IMR-90 (cell line): ENCODE measurements at places on chromosomes 3 and 15. TPM values are rescaled to one million over a fixed set of nuclear protein-coding genes. Genes with fewer than 3 reads are reported as not detected.

Gene C2CD4B
- total RNA-seq = not detected in 2 replicates

GRCh38 chr3:13138833-13139145, 65.6 kb upstream of the IQSEC1 start:
- no peak for DNase-seq

DNA sequence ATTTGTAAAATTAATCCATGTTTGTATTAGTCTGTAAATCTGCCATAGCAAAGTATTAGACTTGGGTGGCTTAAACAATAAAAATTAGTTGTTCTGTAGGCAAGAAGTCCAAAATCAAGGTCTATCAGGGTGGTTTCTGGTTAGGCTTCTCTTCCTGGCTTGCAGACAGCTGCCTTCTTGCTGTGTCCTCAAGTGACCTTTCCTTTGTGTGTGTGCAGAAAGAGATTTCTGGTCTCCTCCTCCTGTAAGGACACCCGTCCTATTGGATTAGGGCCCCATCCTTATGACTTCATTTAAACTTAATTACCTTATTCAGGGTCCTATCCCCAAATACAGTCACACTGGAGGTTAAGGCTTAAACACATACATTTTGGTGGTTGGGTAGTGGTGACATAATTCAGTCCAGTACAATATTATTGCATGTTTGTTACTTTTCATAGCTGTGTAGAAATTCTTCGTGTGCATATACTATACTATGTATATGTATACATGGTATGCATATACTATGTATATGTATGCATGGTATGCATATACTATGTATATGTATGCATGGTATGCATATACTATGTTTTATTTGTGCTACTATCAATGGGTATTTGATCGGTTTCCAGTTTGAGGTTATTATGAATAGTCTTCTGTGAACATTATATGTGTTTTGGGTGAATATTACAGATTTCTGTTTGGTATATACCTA, 57.9 kb upstream of the RNU6-1 start:
- DNase-seq = no peak

DNA sequence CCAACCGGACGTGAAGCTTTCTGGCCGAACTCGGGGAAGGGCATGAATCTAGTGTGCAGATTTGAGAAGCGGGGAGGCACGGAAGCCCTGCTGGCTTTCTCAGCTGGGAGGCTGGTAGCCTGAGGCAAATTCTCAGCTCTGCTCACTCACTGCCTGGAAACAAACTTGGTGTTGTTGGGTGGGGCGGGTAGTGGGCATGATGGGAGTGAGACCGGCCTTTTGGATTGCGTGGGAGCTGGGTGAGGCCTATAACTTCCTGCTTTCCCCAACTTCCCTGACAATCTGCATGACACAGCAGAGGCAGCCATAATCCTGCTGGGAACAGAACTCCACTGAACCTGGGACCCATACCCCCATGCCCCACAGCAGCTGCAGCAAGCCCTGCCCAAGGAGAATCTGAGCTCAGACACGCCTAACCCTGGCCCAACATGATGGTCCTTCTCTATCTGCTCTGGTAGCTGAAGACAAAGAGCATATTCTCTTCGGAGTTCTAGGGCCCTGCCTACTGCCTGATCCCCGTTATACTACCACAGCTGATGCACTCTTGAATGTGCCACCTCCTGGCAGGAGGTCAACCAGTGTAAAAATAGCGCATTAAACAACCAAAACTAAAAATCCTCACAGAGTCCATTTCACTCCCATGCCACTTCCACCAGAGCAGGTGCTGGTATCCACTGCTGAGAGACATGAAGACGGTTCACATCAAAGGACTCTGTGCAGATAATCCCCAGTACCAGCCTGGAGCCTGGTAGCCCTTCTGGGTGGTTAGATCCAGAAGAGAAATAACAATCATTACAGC, 44.7 kb downstream of the CEP70 start:
- DNase-seq = no peak
